ENCODE measurements at places on chromosomes 13 and 19.

- no peak for DNase-seq
Measured at GRCh38 chr13:87295636-87296035, 375.5 kb upstream of the SLITRK5 start.

GRCh38 chr19:19405971-19406877 is 749 bp downstream of the GATAD2A start:
- DNase-seq, result no peak

- no peak for DNase-seq
Measured at GRCh38 chr19:17243830-17244617, 1.7 kb downstream of the NR2F6 start.

GRCh38 chr13:21232196-21232595 is 55.7 kb downstream of the MRPL57 start:
- DNase-seq, result peak; percentile 78

- no peak for DNase-seq
Measured at GRCh38 chr19:32018014-32018413, 327.4 kb upstream of the ZNF507 start.

DNA sequence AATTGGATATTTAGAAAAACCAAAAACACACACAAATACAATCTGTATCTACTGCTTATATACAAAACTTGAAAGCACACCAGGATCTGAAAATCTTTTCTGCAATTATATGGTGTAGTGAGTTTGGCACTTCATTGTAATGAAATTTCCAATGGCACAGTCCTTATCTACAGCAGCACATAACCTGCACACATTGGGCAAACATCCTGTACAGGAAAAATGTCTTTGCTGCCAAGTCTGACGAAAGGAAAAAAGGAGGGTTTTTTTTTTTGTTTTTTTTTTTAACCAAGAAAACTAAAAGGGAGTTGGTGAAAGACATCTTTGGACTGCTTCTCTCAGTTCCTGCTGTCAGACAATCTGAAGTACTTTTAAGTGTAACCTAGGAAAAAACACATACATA is 107.8 kb downstream of the FOXO1 start:
- no peak for DNase-seq

- peak; percentile 17 for DNase-seq
Measured at GRCh38 chr13:44575741-44576350, at the start of gene TSC22D1. Gene TSC22D1, minus strand, starts transcription at chr13:44576330. Its CDS starts 256 bp downstream, at chr13:44576074.

DNA sequence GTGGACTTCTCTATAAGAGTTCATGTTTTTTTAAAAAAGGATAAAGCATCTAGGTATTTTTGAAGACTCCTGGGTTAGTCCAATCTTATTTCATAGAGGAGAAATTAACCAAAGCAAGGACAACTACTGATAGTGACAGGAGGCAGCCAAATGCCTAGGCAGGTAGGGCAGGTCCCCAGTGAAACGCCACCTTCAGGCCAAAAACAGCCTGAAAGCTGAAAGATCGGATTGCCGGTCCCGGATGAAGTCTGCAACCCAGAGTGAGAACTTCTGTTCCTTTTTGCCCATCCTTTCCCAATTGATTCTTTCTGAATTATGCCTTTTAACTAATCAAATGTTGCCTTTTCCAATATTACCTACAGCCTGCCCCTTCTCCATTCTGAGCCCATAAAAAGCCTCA is 6.1 kb upstream of the GGACT start:
- DNase-seq, result no peak

DNA sequence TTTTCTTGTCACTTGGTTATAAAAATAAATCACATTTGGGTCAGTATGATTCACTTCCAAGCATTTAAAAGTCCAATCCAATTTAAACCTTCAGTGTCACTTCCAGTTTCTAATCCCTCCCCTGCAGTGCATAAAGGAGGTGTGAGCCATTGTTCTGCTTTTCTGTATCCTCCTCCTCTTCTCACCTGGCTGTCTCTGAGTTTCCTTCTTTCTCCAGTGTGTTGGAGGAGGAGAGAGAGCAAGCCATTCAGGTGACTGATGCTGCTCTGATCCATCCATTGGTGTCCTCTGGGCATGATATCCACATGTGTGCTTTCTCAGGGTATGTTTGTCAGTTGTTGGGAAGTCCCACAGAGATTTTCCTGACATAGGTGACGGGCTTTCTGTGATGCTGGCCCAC is 1.2 kb downstream of the NUDT15 start:
- no peak for DNase-seq

DNA sequence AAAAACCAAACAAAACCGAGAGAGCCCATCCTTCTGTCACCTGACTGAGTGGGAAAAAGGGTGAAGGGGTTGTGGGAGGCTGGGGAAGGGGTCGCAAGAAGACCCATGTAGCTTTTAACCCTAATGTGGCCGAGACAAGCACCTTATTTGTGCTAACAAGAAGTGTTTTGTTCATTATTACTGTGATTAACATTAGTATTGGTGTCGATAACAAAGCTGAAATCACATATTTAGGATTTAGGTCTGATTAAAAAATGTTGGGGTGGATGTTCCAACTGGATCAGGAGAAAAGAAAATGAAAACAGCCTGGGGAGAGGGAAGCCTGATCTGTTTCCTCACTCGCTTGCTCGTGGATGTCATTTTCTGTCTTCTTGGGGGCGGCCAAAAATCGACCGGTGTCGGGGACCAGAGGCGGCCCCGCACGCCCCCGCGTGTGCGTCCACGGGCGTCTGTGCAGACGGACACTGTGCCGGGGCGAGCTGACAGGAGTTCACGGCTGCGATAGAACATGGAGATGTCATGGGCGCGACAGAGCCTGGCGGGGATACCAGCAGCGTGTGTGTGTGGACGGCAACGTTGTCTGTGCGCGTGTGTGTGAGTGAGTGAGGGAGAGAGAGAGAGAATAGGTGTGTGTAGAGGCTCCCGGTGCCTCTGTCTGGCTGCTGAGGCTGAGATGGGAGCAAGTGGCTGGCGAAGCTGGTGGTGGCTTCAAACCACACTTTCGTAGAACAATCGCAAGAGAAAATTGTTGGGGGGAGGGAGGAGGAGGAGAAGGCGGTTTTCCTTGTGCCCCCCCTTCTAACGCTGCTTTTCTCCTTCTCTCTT is 29.1 kb downstream of the NFIX start:
- DNase-seq, result no peak

- no peak for DNase-seq
Measured at GRCh38 chr19:9636018-9636417, 15.0 kb upstream of the ZNF561 start.

GRCh38 chr13:97109841-97110492 is 112.2 kb upstream of the MBNL2 start:
- DNase-seq, result peak; percentile 72

DNA sequence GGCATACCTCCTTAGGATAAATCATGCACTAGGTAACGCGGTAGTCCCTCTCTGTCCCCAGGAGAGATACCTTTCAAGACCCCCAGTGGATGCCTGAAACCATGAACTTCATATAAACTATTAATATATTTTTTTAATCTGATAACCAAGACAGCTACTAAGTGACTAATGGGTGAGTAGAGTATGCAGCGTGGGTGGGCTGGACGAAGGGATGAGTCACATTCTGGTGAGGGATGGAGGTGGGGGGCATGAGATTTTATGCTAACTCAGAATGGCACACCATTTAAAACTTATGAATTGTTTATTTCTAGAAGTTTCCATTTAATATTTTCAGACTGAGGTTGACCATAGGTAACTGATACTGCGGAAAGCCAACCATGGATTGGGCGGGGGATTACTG is 46.2 kb downstream of the CDK8 start:
- DNase-seq, result no peak

GRCh38 chr19:28949535-28949934 is 263.4 kb downstream of the UQCRFS1 start:
- no peak for DNase-seq

DNA sequence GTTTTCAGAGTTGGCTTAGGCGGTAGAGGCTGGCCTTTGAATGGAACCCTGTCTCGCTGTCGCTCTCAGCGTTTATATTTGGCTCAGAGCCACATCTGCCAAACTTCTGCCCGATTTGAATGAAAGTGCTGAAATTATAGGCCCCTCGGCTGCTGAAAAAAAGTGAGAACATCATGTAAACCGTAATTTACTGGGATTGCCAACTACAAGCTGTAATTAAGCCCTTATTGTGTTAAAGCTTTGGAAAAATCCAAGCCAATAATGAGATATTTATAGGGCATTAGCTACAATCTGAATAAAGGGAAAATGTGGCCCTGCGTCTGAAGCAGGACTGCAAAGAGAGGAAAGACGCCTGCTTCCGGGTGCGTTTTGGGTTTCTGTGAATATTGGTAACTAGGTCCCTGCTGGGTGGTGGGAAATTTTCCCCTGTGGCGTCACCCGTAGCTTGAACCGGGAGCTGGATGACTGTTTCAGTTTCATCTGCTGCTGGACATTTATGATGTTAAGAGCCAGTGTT is 9.9 kb downstream of the DNM2 start:
- no peak for DNase-seq

- DNase-seq, result no peak
Measured at GRCh38 chr13:98769736-98770135, 17.3 kb upstream of the SLC15A1 start.

GRCh38 chr13:112072534-112073244 is 5.7 kb downstream of the SOX1 start:
- no peak for DNase-seq

DNA sequence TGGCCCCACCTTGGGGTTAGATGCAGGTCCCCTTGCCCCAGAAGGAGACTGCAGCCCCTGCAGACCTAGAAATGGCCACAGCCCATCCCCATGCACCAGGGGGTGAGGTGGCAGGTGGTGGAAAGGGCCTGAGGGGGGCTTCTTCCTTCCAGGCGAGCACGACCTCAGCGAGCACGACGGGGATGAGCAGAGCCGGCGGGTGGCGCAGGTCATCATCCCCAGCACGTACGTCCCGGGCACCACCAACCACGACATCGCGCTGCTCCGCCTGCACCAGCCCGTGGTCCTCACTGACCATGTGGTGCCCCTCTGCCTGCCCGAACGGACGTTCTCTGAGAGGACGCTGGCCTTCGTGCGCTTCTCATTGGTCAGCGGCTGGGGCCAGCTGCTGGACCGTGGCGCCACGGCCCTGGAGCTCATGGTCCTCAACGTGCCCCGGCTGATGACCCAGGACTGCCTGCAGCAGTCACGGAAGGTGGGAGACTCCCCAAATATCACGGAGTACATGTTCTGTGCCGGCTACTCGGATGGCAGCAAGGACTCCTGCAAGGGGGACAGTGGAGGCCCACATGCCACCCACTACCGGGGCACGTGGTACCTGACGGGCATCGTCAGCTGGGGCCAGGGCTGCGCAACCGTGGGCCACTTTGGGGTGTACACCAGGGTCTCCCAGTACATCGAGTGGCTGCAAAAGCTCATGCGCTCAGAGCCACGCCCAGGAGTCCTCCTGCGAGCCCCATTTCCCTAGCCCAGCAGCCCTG is 4.2 kb upstream of the F10 start:
- no peak for DNase-seq

All from AG09309 (cell line).